ENCODE measurements at places on chromosomes 2 and 18.

DNA sequence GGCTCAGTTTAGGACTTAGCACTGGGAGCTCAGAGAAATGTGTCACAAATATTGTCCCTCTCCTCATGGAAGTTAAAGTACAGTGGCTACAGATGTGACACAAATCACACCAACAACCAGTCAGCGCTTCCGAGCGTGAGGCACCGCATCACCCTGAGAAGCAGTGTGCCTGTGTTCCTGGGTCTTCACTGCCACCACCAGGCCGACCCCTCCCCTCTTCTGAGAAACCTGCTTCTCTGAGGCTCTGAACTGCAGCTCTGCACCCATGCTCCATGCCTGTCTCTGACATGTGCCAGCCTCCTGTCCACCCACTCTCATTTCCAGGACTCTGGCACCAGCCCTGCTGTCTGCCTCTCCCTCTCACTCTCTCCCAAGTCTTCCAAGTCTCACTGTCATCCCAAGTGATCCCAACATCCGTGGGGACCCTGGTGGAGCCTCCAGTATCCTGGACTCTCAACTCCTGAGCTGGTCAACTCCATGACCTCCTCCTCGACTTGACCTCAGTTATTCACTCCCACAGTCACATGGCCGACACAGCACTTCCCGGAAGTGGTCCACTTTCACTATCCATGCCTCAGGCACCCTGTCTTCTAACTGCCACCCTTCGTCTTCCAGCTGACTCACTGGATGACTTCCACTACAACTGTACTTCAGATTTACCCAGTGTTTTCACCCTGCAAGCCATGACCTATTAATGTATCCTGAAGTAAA, 73.5 kb downstream of the FBXO15 start:
- no peak for DNase-seq

DNA sequence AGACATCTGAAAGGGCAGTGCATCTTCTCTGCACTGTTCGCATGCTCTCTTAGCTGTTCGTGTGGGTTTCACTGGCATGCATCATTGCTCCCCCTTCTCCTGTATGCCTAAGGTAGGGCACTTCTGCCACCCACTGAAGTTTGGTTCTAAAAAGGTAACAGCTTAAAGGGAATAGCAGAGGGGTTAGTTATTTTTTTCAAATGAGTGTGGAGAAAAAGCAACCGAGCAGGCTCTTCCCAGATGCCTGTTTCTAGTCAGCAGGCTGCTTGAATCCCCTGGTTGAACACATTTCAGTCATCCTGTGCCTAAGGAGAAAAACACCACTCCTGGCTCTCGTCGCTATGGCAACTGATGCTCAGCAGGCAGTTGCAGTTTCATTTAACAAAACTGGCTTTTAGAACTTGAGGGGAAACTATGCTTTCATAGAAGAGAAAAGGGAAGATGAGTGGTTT, 69.8 kb upstream of the GALNT3 start:
- DNase-seq: no peak

DNA sequence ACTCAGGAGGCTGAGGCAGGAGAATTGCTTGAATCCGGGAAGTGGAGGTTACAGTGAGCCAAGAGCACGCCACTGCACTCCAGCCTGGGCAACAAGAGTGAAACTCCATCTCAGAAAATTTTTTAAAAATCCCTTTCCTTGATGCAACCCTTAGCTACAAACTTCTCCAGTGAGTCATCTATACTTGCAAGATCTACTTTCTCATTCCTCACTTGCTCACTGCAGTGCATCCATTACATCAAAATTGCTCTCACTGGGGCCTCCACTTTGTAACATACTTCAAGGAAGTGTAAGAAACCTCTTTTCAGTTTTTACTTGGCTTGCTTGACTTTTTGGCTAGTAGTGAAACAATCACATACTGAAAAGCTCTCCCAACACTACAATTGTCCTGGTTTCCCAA, 65.3 kb downstream of the REEP1 start:
- DNase-seq: no peak

GRCh38 chr2:164430166-164430783, 191.0 kb downstream of the GRB14 start:
- DNase-seq: no peak

DNA sequence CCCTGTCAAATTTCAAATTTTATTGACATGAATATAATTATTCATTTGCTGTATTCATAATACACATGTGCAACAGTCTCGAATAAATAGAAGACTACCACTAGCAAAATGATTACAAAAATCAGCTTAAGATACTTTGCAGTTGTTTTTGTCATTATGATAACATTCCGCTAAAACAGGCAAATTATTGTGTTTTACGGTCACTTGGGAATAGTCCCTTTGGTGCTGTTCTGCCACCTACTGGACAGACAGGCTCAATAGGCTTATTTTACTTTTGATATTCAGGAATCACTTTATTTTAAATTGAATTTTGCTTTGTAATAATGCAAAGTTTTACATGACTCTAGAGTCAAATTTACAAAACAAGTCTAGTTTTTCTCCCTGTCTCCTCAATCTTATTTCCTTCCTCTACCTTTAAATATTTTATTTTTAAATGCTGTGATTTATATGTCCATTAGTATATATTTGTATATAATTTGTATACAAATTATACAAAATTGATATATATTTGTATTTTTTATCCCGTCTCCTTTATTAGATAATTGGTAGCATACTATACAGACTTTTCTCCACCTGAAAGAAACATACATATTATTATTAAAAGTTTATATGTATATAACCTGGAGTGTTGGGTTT, 456.3 kb downstream of the DLGAP1 start:
- no peak for DNase-seq

DNA sequence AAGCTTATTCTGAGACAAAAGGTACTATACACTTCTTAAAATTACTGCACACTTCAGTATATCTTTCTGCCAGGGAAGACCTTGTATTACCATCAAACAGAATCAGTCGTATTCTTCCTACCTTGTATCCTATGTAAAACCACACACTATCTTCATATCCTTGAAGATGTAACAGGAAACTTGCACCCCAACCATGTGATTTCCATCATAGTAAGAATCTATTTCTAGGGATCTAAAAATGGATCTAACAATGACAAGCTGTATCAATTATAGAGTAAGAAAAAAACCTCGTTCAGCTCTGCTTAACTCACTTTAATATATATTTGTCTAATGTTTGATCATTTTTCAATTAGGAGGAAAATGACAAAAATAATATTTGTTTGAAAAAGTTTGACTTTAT, 60.2 kb downstream of the WDR75 start:
- no peak for DNase-seq

DNA sequence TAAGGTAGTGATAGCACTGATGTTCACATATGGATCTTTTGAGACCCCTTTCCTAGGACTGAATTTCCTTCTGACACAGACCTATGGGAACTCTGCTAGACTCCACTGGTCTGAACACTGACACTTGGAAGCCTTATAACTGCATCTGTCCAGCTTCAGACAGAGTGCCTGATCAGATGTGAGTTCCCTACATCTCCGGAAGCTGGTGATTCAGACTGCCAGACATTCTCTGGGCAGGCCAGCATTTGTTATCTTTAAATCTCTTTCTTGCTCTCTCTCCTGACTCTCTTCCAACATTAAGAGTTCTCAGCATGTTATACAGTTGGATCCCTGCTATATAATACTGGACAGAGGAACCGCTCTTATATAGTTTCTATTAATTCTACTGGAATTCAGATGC, 408.5 kb downstream of the ZEB2 start:
- no peak for DNase-seq

GRCh38 chr2:16817305-16818202, 151.9 kb upstream of the CYRIA start:
- DNase-seq: no peak

- no peak for DNase-seq
These were observed 28.0 kb upstream of the PMAIP1 start for GRCh38 chr18:59871711-59872362.

DNA sequence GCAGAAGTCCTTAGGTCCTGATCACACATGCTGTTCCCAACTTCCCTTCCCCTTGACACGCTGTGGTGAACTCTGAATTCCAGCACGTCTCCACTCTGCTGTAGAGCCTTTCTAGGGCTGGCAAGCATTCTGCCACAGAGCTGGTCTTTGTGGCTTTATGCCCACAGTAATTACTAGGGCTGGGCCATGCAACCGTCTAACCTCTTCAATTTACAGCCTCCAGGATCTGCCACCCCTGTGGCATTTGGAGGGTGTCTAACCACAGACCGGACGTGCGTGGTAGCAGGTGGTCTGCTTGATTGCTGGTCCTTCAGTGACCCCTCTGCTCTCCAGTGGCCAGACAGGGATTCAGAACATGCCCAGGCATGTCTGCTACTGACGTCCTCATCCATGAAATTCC, 43.1 kb upstream of the TGFA start:
- DNase-seq: no peak

GRCh38 chr2:239399433-239399920, 1.3 kb downstream of the HDAC4 start:
- DNase-seq: no peak

Measured in stimulated activated naive CD4-positive, alpha-beta T cell treated with Interleukin-2 at 50 U/mL for 16 hours (primary cell).